ENCODE measurements at places on chromosomes 4 and X.

DNA sequence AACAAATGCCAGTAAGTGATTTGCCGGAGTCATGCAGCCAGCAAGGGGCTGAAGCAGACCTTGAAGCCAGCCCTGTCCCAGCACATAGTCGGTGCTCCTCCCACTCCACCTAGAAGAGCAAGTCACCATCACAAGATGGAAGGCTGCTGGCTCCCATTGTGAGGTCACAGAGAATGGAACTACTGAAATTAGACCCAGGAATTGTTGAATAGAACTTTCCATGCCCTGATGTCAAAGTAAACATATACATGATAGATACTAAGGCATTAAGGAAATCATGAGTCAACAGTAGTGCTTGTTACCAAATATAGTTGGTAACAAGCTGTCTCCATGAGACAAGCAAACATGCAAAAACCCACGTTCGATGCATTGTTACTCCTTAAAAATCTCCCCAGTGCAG, 177.1 kb upstream of the MID1 start:
- DNase-seq: peak; percentile 8

- DNase-seq: no peak
Observed at GRCh38 chr4:59536428-59536827, 1663.7 kb upstream of the ADGRL3 start.

- no peak for DNase-seq
Observed at GRCh38 chr4:110171971-110172370, 26.4 kb downstream of the ELOVL6 start.

GRCh38 chr4:83124111-83124780, 9.7 kb upstream of the PLAC8 start:
- DNase-seq: no peak

GRCh38 chr4:1668488-1668840, 15.6 kb downstream of the FAM53A start:
- no peak for DNase-seq

GRCh38 chr4:8277356-8278008, 7.9 kb downstream of the HTRA3 start:
- no peak for DNase-seq

DNA sequence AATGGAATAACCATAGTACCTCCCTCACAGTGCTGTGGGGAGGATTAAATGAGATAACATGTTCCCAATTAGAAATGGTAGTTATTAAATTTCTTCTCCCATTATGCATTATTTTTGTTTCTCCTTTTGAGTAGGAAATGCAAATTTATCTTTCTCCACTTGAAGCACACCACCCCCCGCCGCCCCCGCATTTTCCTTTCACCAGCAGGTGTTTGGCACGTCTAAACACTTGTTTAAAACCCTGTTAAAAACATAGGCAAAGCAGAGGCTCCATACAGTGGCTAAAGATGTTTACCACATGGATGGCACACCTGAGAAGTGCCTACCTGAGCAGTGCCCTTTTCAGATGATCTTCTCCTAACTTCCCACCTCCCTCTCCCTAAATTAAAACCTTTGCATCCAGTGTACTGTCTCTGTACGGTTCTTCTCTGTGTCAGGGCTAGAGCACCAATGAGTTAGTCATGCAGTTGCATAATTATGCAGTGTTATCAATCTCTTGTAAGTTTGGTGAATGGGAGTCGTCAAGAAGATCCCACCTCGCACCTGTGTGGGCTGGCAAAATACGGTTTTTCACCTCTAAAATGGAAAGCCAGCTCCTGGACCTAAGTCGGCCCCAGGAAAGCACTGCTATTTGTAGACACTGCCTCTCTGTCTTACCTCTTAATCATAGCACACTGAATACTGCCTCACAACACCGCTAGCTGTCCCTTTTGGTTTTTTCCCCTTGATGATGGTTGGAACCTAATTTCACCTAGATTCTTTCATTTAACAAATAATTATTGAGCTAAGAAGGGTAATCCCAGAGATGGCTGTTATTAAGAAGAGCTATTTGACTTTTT, 122.0 kb downstream of the CT47B1 start:
- DNase-seq: no peak

DNA sequence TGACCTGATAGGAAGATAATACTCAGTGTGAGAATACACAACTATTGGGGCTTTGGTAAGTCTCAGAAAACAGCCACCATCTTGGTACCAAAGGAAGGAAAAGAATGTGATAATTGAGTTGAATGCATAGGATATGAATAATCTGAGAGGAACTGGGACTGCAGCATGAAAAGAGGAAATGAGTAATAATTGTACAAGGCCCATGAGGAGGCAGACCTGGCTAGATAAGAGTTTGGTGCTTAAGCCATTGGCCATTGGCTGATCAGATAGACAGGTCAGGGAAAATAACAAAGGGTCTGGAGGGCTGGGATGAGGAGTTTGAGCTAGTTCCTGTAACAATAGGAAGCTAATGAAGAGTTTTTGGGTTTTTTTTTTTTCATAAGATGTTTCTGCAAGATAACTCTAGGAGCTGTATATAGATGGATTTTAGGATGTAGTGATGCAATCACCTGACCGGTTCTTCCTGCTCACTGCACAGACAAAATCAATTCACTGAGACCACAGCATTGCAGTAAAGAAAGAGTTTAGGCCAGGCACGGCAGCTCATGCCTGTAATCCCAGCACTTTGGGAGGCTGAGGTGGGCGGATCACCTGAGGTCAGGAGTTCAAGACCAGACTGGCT, 5.3 kb upstream of the TRMT2B start:
- no peak for DNase-seq

- no peak for DNase-seq
Observed at GRCh38 chrX:57453901-57454300, 137.9 kb upstream of the ZXDB start.

GRCh38 chr4:71498002-71498401, 159.2 kb downstream of the SLC4A4 start:
- peak; percentile 23 for DNase-seq

DNA sequence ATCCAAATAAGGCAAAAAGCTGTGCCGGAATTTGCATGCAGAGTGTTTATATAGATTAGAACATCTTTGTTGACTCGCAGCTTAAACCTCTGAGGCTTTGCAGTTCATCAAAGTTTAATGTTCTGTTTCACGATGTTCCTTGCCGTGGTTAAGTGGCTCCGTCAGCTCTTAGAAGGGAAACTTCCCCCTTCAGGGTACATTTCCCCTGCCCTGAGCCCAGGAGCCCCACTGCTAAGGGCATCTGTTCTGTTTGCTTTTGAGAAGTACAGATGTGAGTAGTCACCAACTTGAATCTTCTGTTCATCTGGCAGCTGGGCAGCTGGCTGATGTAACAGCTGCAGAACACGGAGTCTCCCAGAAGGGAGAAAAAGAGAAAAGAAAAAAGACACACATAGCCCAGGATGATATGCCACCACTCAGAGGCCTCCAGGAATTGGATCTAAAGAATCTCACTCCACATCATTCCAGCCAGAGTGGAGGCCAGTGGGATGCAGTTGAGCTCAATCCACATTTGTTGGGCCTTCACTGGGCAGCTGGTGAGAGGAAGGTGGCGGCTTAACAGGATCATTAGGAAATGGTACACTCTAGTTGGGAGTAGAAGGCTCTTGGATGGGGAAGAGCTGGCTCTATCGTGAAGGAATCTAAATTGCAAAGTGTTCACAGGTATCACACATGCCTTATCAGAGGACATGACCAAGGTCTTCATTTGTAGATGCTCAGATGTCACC, 178.7 kb upstream of the RBPJ start:
- peak; percentile 65 for DNase-seq

- no peak for DNase-seq
Observed at GRCh38 chr4:138861135-138861534, 154.4 kb upstream of the NOCT start.
